ENCODE measurements at places on chromosomes 7 and 10. TPM values are rescaled to one million over a fixed set of nuclear protein-coding genes. Genes with fewer than 3 reads are reported as not detected.

The MRC1 gene
- 0.02 TPM for total RNA-seq

The FHIP2A gene
- total RNA-seq = 11.7 TPM

The GPR85 gene
- not detected for total RNA-seq

The IGF2BP3 gene
- total RNA-seq = 29.7 TPM

All from A549 treated with AZD2906 at 1 μM for 4 hours (cell line).